ENCODE measurements at places on chromosomes 2 and 18.

GRCh38 chr2:197445746-197446145 lies 7.6 kb upstream of the COQ10B start:
- DNase-seq: no peak

DNA sequence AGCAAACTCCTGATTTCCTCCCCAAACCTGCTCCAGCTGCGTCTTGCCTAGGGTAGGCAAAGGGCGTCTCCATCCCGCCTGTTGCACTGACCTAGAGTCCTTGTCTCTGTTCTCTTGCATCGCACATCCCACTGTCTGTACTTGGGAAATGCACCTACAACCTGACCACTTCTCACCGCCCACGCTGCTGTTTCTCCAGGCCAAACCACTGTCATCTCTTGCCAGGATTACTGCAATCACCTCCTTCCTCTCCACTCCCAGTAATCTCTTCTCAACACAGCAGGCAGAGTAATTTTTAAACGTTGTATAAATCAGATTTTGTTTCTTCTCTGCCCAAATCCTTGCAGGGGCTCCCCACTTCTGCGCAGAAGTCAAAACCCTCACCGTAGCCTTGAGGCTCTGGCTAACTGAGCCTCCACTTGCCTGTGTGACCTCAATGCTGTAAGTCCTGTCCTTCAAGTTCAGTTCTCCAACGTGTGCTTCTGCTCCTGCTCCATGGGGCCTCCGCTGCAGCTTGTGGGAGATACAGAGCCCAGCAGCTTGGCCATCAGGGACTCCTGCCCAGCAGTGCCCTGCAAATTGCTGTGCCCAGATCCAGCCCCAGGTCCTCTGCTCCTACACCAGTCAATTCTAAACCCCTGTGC lies 27.7 kb upstream of the SEMA4C start:
- DNase-seq: no peak

GRCh38 chr2:212193056-212193455 lies 345.5 kb downstream of the ERBB4 start:
- no peak for DNase-seq

GRCh38 chr18:55699233-55699765 lies 111.3 kb upstream of the TCF4 start:
- DNase-seq: no peak

GRCh38 chr2:221478485-221478863 lies 93.6 kb downstream of the EPHA4 start:
- no peak for DNase-seq

- no peak for DNase-seq
Measured at GRCh38 chr18:79529991-79530390, 134.3 kb downstream of the NFATC1 start.

- no peak for DNase-seq
Measured at GRCh38 chr2:86360776-86361175, 23.4 kb upstream of the REEP1 start.

DNA sequence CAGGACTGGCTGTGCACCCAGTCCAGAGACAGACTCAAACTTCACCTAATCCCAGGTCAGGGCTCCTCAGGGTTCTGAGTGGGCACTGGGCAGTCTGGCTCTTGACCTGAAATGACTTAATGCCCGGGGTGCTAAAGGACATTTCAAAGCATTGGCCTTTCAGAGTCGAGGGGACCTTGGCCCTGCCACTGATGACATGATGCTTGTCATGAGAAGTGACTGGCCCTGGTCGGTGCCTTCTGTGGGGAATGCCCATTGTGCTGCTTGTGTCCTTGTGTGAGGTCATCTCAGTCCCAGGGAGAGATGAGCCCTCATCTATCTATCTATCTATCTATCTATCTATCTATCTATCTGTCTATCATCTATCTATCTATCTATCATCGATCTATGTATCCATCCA lies 81.3 kb downstream of the CTAGE1 start:
- DNase-seq: no peak

GRCh38 chr2:30060562-30060961 lies 86.2 kb upstream of the YPEL5 start:
- no peak for DNase-seq

GRCh38 chr2:40348038-40348437 lies 103.9 kb downstream of the SLC8A1 start:
- DNase-seq: no peak

DNA sequence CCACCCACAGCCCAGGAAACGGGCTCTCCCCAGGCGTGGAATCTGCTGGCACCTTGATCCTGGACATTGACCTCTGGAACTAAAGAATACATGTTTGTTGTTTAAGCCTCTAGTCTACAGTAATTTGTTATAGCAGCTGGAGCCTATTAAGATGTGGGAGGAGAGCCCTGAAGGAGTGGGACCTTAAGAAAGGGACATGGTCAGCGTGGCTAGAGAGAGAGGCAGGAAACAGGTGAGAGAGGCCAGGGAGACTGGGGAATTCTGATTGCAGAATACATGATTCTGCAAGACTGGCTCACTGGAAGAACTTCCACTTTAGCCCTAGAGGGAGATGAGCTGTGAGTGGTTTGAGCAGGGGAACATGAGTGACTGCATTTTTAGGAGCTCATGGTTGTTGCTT lies 83.2 kb downstream of the CD8B2 start:
- DNase-seq: no peak

GRCh38 chr2:38533180-38533579 lies 69.5 kb downstream of the HNRNPLL start:
- no peak for DNase-seq

GRCh38 chr2:237156857-237157779 lies 71.4 kb downstream of the COPS8 start:
- no peak for DNase-seq

DNA sequence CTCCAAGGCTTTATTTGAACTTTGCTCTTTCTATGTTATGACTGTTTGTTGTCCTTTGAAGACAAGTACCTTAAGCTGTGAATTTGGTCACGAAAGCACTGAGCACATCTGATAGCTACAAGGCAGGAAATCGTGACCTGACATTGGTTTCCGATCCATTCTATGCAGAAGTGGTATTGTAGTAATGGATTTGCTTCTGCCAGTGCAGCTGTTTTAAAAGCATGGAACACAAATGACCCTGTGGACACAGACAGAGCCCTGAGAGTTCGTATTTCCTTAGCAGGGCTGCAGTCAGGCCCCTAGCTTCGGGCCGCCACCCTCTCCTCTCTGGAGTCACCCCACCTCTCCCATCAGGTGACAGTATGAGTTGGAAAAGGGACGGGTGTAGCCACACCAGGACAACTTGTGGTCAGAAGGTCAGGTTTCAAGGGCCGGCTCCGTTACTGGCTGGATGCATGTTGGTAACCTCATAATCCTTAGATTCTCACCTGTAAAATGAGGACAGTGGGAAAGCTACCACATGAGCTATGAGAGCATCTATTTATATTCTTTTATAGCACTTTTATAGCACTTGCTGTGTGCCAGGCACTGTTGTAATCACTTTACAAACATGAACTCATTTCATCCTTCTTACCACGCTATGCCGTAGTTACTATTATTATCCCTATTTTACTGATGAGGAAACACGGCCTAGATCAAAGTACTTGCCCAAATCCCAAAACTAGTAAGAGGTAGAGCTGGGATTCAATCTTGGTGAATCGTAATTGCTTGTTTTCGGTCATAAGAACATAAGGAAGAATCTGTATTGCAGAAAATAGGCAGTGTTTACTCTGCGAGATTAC lies 70.2 kb downstream of the SPATS2L start:
- no peak for DNase-seq

- no peak for DNase-seq
Measured at GRCh38 chr2:32783933-32784332, 156.1 kb downstream of the TTC27 start.

GRCh38 chr2:36266536-36267121 lies 88.9 kb upstream of the CRIM1 start:
- no peak for DNase-seq

- DNase-seq: no peak
Measured at GRCh38 chr18:23793051-23793450, 103.8 kb downstream of the LAMA3 start.

DNA sequence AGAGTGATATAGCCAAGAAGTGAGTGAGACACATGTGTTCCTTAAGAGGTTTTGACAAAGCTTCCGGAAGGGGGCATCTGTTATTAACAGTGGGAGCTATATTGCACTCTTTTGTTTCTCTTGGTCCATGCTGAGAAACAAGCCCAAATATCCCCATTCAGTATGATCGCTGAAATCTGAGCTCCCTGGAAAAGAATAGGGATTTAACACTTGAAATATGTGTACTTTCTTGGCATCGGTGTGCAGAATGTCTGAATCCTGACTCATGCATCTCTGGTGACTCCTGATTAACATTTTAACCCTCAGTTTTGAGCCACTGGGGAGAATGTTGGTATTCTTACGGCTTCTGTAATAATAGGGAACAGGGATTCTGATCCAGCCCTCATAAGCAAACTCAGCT lies 448.1 kb downstream of the TSN start:
- no peak for DNase-seq

DNA sequence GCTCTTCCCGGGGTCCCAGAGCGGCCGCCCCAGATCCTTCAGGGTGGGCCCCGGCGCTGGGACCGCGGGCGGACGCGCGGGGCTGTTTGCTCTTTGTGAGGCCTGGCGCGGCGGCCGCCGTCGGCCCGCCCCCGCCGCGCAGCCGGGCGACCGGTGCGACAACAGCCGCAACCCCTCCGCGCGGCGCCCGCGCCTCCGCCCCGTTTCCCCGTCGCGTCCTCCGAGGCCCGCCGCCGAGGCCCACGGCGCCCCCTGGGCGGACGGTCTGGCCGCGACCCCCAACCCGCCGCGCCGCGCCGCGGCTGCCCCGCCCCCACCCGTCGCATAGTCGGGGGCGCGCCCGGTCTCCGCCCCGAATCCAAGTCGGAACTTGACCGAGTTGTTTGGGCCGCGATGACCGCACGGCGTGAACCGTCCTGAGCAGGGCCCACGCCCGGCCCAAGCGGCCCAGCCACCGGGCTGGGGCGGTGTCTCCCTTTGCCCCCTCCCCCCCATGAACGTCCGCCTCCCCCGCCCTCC lies 448 bp downstream of the YPEL5 start:
- DNase-seq: no peak

DNA sequence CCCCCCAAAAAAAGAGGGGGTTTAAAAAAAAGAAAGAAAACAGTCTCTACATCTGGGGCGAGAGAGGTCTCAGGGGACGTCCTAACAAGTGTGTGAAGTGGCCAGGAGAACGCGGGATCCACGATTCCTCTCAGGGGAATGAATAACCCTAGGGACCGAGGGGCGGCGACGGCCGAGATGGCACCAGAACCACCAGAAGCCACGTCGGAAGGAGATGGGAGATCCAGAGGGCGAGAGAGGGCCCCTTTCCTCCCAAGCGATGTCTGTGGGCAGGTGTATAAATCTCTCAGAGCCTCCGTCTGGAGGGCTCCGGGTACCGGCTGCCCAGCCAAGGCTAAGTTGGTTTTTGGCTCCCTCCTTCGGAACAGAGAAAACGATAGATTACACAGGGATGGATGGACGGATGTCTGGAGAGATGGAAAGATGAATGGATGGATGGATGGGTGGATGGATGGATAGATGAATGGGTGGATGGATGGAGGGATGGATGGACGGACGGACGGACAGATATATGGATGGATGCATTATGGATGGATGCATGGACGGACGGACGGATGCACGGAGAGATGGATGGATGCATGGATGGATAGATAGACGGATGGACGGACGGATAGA lies 1.7 kb downstream of the EPHA4 start:
- DNase-seq: no peak

GRCh38 chr2:201673546-201673945 lies 24.9 kb downstream of the MPP4 start:
- no peak for DNase-seq

- no peak for DNase-seq
Measured at GRCh38 chr2:230318190-230319121, 8.5 kb upstream of the SP140L start.

- no peak for DNase-seq
Measured at GRCh38 chr2:224223851-224224555, 177.9 kb downstream of the FAM124B start.

DNA sequence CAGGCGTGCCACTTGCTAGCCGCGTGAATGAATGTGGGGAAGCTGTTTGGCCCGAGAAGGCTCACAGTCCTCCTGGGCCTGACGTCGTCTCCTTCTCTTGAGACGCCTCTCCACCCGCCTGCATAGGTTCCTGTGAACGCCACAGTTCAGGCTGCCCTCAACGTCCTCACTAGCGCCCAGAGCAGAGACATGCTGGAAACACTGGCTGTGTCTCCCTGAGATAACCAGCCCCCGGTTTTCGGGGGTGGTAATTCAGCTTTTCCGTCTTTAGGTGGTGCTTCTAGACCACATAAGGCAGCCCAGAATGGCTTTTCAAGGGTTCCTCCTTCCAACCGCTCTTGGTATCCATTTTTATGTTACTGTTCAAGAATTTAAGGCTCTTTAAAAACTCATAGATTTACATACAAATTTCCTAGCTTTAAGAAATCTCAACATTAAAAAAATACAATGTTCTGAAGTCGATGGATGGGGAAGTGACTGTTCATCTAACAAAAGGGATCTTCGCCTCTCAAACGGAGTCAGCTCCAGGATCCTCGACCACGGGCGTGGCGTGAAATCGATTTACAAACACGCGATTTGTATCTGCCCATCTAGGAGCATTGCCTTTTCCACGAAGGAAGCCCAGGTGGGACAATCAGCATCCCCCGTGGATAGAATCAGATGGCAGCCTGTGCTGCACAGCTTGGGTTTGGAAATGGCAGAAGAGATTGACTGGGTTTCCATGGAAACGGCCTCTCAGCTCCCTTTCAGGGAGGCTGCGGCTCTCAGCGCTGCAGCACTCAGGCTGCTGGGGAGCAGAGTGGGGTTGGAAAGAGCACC lies 110.6 kb upstream of the PXDN start:
- DNase-seq: no peak

GRCh38 chr2:49359721-49360406 lies 205.5 kb upstream of the FSHR start:
- no peak for DNase-seq

DNA sequence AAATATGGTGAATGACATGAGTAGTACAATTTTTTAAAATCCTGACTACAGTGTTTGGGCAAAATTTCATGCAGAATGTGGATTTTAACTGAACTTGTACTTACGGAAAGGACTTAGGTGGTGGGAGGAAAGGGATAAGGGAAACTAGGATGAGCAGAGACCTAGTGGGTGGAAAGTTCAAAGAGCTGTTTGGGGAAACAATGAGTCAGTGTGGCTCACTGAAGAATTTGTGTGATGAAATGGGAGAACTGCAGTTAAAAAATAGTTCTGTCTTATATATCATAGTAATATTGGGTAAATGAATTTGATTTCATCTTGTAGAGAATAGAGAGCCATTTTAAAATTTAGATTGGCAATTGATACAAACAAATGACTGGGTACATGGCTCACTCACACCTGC lies 220.1 kb upstream of the CTAGE1 start:
- DNase-seq: no peak

- DNase-seq: no peak
Measured at GRCh38 chr2:229775614-229776313, 61.4 kb upstream of the DNER start.

DNA sequence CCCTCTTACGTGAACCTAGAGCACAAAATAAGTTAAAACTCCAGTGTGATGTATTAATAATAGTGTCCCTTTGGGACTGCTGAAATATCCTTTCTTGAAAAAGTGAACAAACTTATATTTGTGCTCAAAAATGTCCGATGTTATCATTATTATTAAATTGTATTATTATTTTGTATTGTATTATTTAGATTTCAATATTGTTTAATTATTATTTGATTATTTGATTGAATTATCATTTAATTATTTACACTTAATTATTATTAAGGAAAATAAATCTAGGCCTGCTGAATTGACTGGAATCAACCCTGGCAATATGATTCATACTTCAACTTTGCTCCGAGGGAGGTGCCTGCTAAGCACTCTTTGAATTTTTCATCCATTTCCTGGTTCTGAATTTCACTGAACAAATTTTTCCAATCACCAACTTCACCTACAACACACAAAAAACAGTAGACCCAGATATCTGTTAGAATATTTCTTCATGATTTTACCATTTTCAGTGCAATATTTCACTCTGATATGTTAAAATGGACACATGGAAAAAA lies 10.9 kb upstream of the EIF2AK2 start:
- no peak for DNase-seq
